ENCODE measurements at places on chromosomes 4 and X. TPM values are rescaled to one million over a fixed set of nuclear protein-coding genes. Genes with fewer than 3 reads are reported as not detected.

The NEXMIF gene
- total RNA-seq = under 0.01 TPM

The CXorf49 gene
- total RNA-seq = not detected

The KLHL13 gene
- total RNA-seq = 1.8 TPM

The BMX gene
- not detected for total RNA-seq

All from bronchial epithelial cell (primary cell).